ENCODE measurements at places on chromosomes 5 and 9. TPM values are rescaled to one million over a fixed set of nuclear protein-coding genes. Genes with fewer than 3 reads are reported as not detected.

Gene C5orf58
- total RNA-seq, result not detected

Gene C9orf85
- total RNA-seq, result 3.4 TPM

Gene GABRA1
- total RNA-seq, result not detected

- no peak for DNase-seq
Measured at GRCh38 chr9:37618817-37619216, 26.4 kb upstream of the TOMM5 start.

DNA sequence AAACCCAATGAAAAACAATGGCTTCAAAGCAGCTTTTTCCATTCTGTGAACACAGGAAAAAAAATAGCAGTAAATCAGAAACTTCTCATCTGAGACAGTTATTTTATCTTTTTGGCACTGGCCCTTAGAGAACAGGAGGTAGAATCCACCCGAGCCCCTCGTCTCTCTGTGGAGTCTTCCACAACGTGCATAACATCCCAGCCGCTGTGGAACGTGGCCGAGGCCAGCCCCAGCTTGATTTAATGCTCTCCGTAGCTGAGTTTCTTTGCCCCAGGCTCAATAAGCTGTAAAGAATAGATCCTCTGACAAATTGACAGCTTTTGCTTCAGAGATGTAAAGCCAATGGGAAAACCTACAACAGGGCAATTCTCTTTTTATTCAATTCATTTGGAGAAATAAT is 107.9 kb upstream of the DAP start:
- no peak for DNase-seq

DNA sequence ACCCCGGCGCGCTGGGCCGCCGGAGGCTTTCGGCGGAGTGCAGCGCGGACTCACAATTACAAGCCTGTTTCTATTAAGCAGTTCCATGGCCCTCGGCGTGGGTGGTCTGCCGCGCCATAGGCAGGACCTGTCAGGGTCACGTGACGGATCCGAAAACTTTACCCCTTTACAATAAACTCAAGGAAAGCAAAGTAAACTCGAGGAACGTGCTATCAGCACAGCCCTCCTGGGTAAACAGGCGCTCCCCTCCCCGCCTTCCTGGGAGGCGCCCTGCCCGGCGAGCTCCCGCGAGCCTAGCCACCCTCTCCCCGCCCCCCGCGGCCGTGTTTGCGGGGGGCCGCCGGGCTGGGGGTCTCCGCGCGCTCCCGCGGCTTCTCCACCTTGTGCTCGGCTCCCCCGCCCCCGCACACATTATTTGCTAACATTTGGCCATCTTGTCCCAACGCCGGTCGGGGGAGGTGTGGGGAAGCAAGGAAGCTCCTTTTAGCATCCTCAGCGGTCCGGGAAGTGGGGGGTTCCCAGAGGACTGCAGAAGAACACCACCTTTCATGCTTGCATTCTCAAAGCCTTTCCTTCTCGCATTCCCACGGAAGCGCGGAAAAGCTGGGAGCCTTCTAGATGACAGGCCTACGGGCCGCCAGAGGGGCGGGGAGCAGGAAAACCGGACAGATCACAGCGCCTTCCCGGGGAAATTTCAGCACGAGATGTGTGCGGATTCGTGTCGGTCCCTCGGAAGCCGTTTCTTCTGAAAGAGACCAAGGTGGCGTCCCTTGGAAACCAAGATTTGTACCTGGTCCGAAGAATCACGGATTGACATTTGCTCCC is at the start of gene PTCH1:
Gene PTCH1, minus strand, starts transcription at position 238 of the 825 bp plus-strand sequence.
- DNase-seq, result no peak

All from CD4-positive, alpha-beta T cell (primary cell).